ENCODE measurements at places on chromosomes 4 and X.

DNA sequence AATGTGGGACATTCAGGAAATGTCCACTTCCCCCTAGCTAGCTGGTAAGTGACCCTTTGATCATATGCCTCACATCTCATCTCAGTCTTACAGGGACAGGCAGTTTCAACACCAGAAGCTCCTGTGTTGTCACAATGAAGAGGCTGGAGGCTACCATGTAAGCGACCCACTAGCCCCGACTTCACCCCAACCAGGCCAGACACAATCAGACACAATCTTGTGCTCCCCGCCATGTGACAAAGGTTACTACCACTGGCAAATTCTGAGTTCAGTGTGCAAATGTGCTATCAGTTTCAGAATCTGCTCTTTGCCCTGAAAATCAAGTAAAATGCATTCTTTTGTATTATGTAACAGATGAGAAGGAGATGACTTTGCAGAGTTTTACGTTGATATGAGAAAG, 56.9 kb upstream of the STS start:
- DNase-seq: no peak

GRCh38 chrX:3257471-3257870, 89.0 kb downstream of the MXRA5 start:
- no peak for DNase-seq

GRCh38 chr4:66606215-66606614, 935.9 kb upstream of the EPHA5 start:
- DNase-seq: no peak

DNA sequence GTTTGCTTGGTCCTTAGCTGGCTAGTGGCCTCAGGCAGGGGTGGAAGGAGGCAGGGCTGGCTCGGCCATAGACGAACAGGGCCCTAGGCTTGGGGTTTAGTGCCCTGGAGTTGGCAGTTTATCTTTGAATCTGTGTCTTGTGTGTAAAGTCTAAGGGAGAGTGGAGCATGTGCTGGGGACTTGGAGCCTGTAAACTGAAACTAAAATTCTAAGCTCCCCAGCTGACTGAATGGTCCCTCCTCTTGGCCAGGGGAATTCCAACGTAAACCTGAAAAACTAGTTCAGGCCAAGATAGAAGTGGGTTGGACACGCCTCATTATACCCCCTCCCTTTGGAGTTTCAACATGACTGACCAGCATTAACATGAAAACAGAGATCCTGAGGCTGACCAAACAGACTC, 46.1 kb upstream of the GPR78 start:
- DNase-seq: no peak

DNA sequence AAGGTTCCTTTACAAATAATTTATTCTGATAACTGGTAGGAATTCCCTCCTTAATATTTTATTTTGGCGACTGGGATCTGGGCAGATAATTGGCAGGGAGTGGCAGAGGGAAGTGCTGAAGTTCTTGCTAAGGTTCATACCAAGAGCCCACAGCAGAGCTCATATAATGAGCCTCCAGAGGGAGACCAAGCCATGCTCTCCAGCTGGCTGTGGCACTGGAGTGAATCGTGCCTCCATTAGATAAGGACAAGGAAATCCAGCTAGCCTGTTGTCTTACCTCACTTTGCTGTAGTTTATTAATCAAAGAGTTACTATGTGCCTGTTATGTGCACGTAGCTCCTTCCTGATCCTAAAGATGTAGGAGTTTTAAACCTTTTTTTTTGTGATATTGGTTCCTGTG, 1.3 kb downstream of the ASB12 start:
- DNase-seq: no peak

DNA sequence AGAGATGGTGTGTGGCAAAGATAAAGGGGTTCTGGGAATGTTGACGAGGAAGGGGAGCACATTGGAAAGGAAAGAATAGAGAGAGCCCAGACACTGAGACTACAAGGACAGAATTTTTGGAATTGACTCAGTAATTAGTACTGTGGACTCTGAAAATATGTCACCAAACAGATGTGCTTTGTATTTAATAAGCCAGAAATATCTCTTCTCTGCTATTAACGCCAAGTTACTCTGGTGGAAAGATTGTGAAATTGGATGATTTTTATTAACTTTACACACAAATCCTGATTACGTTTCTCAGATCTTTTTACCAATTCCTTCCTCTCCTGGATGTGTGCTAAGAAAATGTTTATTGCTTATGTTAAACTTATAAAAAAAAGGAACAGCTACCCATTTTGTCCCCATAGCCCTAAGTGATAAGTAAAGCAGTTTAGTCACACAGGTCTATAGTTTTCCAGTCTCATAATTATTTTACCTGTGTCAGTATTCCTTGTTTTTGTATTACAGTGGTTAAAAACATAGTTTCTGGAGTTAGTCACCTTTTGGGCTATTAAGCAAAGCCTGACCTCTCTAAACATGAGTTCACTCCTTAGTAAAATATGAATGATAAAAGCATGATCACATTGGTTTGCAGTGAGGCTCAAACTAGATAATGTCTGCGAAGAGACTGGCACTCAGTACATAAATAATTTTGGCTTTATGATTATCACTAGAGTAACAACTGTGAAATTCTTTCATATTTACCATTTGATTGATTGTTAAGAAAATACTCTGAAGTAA, 1068.3 kb downstream of the STIM2 start:
- DNase-seq: no peak

DNA sequence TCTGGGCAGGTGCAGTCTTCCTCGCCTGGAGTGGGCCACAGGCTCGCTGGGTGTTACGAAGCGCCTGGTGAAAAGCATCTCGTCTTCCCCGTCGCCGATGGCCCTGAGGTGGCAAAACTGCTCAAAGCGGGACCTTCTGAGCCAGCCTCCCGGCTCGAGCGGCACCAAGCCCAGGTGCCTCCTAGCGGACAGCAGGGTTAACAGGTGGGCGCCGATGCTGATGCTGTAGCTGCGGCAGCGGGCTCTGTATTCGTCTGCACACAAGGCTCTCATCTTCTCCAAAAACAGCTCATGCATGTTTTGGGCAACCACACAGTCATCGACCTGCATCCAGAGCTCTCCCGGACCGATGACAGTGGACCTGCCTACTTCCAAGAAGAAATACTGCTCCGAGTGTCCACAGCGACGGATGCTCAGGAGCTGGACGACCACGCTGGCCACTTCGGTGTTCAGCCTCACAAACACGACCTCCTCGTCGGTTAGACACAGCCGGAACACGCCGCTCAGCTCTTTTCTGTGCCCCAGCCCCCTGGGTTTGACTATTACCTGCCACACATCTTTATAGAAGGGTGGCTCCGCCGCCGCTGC, 1.2 kb downstream of the IRS4 start:
- DNase-seq: no peak

DNA sequence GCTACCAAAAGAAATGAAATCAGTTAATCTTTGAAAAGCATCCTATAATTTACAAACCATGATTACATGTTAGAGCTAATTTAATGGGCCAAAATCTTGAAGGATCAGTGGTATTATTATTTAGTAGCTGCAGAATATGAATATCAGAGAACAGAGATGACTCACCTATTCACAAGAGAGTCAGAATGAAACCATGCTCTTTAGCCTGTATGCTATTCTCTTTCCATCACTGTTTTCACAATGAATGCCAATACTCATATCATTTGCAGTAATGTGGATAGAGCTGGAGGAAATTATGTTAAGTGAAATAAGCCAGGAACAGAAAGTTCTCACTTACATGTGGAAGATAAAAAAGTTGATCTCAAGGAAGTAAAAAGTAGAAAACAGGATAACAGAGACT, 414.1 kb downstream of the CENPC start:
- DNase-seq: no peak

All from stimulated activated CD8-positive, alpha-beta memory T cell treated with anti-CD3 and anti-CD28 coated beads, Interleukin-7, amount 100 ng/mL, for 1 hour (primary cell).